ENCODE measurements at places on chromosomes 12 and 14. TPM values are rescaled to one million over a fixed set of nuclear protein-coding genes. Genes with fewer than 3 reads are reported as not detected.
A peak's percentile ranks its signal among the peaks of the same experiment; 100 is the strongest.

LRRC43 gene
- not detected for total RNA-seq

HCAR3 gene
- 0.42 TPM for total RNA-seq

OAS1 gene
- total RNA-seq, result 22.8 TPM

FERMT2 gene
- total RNA-seq, result 158 TPM

ASCL1 gene
- 1.6 TPM for total RNA-seq

SSTR1 gene
- 1.8 TPM for total RNA-seq

TRHDE gene
- 1.0 TPM for total RNA-seq

PAPLN gene
- total RNA-seq, result 231 TPM

FCF1 gene
- total RNA-seq, result 32.8 TPM

TBX5 gene
- total RNA-seq, result not detected

PLEKHD1 gene
- total RNA-seq, result not detected

CLEC9A gene
- total RNA-seq, result not detected

RNF212B gene
- total RNA-seq, result not detected

DTX1 gene
- 38.1 TPM for total RNA-seq

GRCh38 chr14:56357428-56357827, 222.2 kb upstream of the TMEM260 start:
- H3K36me3 ChIP-seq, result no peaks in the 10 kb centered on the region
- H3K4me1 ChIP-seq, result no peaks in the 10 kb centered on the region
- H3K27ac ChIP-seq, result no peak overlapping the region
- H3K4me3 ChIP-seq, result no peak overlapping the region
- no peaks in the 10 kb centered on the region for H3K27me3 ChIP-seq
- no peak for DNase-seq

GRCh38 chr12:64688219-64688618, 71.0 kb downstream of the GNS start:
- DNase-seq, result no peak
- no peaks in the 10 kb centered on the region for H3K4me1 ChIP-seq
- no peaks in the 10 kb centered on the region for H3K27me3 ChIP-seq

- peaks cover 40% of the 10 kb centered on the region for H3K4me1 ChIP-seq
- H3K27me3 ChIP-seq, result no peaks in the 10 kb centered on the region
- DNase-seq, result no peak
- H3K27ac ChIP-seq, result peak overlapping the region; percentile 99
- peak overlapping the region; percentile 99 for H3K4me3 ChIP-seq
Measured at GRCh38 chr14:54489731-54490444, 1.1 kb upstream of the GMFB start.

DNA sequence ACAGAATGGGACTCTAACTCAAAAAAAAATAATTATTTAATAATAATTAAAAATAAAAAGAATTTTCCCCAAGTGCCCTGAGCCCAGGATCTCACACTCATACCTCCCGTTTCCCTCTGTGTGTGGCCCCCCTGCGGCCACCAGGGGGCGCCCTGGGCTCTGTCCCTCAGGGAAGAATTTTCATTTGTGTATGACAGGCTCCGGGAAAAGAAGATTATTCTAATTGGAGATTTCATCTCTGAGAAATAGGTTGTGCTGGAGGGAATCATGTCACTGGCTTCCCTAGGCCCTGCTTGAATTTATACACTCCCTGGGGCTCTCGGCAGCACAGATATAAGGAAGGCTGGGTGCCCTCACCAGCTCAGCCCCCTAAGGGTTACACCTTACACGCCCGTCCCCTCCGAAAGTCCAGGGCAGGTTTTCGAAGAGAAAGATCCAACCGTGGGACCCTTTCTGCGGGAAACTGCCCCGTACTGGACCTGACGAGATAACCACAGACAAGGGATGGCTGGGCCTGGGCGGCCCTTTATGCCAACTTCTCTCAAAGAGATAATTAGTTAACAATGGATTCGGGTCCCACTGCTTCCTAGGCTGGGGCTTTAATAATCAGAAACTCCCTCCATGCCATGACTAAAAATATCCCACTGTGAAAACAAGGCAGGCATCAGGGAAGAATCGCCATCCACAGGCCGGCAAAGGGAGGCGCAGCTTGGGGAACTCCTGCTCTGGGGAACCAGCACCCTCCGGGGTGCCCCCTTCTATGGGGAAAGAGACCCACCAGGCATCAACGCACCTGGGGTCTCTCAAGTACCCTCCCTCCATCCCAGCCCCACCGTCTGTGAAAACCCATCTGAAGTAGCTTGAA, 80.7 kb downstream of the KDM2B start:
- no peaks in the 10 kb centered on the region for H3K4me1 ChIP-seq
- no peak overlapping the region for H3K27ac ChIP-seq
- H3K27me3 ChIP-seq, result no peaks in the 10 kb centered on the region
- peak; percentile 78 for DNase-seq

GRCh38 chr12:19423166-19423930, 15.9 kb upstream of the AEBP2 start:
- H3K4me1 ChIP-seq, result no peaks in the 10 kb centered on the region
- H3K27me3 ChIP-seq, result no peaks in the 10 kb centered on the region
- H3K27ac ChIP-seq, result no peak overlapping the region
- H3K4me3 ChIP-seq, result no peak overlapping the region
- no peak for DNase-seq
- H3K36me3 ChIP-seq, result no peaks in the 10 kb centered on the region

DNA sequence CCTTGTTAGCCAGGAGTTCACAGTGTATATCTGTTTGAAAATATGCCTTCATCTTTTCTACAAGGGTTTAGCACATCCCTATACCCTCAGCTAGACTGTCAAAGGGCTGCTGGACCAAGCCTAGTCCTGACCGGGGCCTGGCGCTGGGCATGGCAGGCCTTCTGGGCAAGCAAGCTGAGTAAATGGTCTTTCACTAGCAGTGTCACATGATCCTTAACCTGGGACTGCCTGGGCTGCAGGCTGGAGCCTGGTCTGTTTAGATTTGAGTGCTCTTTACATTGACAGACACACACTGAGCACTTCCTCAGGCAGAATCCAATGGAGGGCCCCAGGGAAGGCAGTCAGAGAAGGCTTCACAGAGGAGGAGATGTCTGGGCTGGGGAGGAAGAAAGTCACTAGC, 6.9 kb upstream of the AVIL start:
- H3K27ac ChIP-seq, result no peak overlapping the region
- no peak for DNase-seq
- peaks cover 88% of the 10 kb centered on the region for H3K4me1 ChIP-seq

GRCh38 chr12:125434936-125435443, 369.8 kb downstream of the AACS start:
- H3K27me3 ChIP-seq, result no peaks in the 10 kb centered on the region
- H3K4me3 ChIP-seq, result no peak overlapping the region
- no peak overlapping the region for H3K27ac ChIP-seq
- no peak for DNase-seq
- no peaks in the 10 kb centered on the region for H3K4me1 ChIP-seq

DNA sequence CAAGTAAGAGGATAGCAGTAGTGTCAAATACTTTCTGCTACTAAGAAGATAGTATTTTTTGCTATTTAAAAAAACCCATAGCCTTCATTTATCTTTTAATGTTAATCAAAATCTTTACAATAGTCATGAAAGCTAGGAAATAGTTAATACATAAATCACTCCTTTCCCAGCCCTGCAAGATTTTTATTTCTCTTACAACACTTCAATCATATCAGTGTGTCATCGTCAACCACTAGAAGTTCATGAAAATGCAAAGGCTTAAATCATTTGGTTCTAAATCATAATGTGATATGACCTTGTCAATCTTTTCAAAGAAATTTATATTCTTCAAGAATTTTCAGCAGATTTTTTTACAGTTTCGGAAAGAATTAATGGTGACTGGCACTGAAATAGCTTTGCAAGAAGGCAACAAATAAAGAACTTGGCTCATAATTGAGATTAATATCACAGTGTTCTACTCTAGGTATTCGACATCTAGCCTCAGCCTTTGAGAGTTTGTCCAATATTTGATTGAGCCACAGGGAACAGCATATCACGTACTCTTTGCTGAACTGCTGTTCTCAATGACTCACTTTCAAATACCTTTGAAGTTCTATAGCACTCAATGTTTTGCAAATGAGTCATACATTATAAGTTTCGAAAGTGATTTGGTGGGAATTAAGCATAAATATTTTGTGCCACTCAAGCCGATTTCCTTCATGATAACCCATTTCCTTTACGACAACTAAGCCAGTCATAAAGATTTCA, 384.0 kb upstream of the FOXG1 start:
- DNase-seq, result no peak
- no peaks in the 10 kb centered on the region for H3K4me1 ChIP-seq
- H3K27me3 ChIP-seq, result no peaks in the 10 kb centered on the region
- no peak overlapping the region for H3K4me3 ChIP-seq
- no peak overlapping the region for H3K27ac ChIP-seq

DNA sequence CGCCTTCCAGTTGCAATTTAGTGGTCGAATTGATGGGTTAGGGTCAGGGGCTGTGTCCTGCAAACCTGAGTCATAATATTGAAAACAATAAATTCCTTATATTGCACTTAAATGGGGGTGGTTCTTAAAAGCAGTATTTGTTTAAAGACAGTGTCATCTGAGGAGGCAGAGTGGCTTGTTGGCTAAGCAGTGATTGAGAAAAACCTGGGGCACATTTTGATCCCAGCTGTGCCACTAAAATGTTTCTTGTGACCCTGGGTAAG, 48.4 kb downstream of the FBXW8 start:
- H3K4me3 ChIP-seq, result no peak overlapping the region
- no peak overlapping the region for H3K27ac ChIP-seq
- no peaks in the 10 kb centered on the region for H3K36me3 ChIP-seq
- no peaks in the 10 kb centered on the region for H3K4me1 ChIP-seq
- no peaks in the 10 kb centered on the region for H3K27me3 ChIP-seq

GRCh38 chr12:80032946-80033345, 66.4 kb upstream of the OTOGL start:
- no peaks in the 10 kb centered on the region for H3K27me3 ChIP-seq
- DNase-seq, result no peak
- peaks cover 8% of the 10 kb centered on the region for H3K4me1 ChIP-seq
- peak overlapping the region; percentile 5 for H3K27ac ChIP-seq
- H3K4me3 ChIP-seq, result no peak overlapping the region
